Natural killer cell treated with Interleukin-12 subunit alpha and Interleukin-12 subunit beta and Interleukin-15 and Interleukin-18, amount 100 ng/mL, for 72 hours (primary cell): ENCODE measurements at places on chromosomes 6 and 20. TPM values are rescaled to one million over a fixed set of nuclear protein-coding genes. Genes with fewer than 3 reads are reported as not detected.

GRCh38 chr20:58306421-58307261, 2.9 kb upstream of the RAB22A start:
- DNase-seq, result peak; percentile 84

DNA sequence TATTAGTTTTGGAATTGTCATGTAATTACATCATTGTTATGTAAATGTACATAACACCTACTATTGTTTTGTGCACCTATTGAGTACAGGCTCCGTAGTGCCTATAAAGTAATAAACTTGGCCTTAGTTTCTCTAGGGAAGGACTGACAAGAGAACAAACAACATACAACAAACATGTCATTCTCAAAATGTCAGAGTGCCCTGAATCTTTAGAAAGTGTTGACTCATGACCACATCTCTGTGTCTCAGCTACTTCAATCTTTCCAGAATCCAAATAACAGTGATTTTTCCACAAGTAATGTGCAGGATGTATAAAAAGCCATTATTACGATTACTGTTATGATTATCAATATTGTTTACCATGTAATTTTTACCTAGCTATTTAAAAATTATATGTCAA, 17.2 kb downstream of the LAMP5 start:
- no peak for DNase-seq

DNA sequence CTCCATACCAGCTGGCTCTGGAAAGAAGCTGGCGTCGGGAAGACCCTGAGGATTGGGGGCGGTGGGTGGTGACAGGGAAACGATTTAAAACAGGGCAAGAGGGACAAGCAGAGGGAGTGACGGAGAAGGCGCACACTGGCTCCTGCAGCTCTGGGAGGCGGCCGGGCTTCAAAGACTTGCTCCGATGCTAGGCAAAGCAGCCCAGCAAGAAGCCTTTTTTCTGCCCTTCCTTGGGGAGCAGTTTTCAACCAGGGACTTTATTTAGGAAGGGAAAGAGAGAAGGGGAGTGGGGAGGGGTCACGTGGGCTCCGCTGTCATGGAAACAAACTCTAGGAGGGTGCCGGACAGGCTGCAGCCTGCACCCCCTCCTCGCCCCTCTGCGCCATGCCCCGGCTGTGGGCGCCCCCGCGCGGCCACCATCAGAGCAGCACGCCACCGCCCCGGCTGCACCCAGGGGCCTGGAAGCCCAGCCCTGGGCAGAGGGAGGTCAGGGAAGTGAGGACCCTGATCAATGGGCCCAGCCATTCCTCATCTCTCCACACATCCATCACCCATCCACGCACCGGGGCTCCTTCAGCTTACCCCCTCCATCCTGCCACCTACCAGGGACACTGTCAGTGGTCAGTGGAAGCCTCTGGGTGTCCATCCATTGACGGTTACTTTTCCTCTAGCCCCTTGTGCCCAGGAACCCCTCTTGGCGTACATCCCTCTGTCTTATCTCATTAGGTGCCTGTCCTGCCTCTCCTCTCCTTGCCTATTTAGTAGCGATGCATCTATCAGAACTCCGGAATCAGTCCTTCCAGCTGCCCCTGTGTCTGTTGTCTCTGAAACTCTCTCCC, 66.6 kb upstream of the CCDC167 start:
- DNase-seq, result no peak

Gene SUPT3H
- 9.6 TPM for total RNA-seq
